Right lobe of liver (tissue), 6 donors: ENCODE measurements at places on chromosomes 2 and 18. TPM values are rescaled to one million over a fixed set of nuclear protein-coding genes. Genes with fewer than 3 reads are reported as not detected.

DNA sequence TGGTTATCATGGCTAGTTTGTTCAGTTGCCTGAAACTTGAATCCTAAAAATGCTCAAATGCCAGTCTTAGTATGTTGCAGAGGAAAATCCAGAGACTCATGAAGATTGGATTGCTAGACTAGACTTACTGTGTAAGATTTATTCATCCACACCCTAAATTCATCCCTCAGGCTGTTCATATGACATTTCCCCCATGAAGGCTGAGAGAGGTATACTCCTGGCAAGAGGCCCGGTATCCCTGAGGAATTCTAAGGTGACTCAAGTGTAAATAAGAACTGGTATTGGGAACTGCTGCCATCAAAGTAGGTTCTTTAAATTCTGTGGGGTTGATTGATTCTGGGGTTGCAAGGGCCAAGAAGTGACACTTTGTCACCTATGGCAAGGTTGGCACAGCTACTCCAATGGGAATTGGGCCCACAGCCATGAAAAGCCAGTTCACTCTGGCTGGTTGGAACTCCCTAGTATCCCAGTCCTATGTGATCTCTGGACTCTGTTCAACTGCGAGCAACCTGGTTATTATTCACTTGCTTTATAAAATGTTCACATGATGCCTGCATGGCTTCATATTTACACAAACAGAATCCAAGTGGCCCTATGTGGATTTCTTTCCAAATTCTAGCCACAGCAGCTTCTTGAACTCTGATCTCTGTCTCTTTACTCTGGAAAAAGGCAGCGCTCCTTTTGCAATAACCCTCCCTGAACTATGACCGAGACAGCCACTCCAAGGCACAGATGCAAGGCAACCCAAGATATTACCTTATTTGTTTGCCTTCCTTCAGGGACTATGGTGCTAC, 429.1 kb downstream of the CBLN2 start:
- no peaks in the 10 kb centered on the region for H3K36me3 ChIP-seq
- peak overlapping the region; percentile 44 for H3K27ac ChIP-seq
- H3K4me3 ChIP-seq = no peak overlapping the region
- peak; percentile 78 for DNase-seq

DNA sequence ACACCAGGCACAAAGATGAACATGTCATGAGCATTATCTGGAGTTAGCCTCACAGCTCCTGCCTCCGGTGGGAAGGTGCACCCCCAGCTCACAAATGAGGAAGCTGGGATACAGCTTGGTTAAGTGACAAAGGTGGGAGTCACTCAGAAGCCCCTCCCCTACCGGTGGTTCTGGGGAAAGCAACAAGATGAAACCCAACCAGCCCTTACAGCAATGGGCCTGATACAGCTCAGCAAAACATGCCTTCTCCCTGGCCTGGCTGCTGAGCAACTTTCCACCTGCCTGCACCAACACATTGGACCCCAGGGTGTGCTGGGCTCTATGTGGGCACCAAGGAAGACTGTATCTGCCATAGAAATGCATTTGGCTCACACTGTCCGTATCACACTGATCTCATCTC, 113.2 kb downstream of the GYPC start:
- H3K4me1 ChIP-seq = no peaks in the 10 kb centered on the region
- DNase-seq = no peak
- no peak overlapping the region for H3K4me3 ChIP-seq
- no peak overlapping the region for H3K27ac ChIP-seq
- no peaks in the 10 kb centered on the region for H3K36me3 ChIP-seq

- no peak overlapping the region for H3K4me3 ChIP-seq
- DNase-seq = no peak
- no peaks in the 10 kb centered on the region for H3K4me1 ChIP-seq
- no peaks in the 10 kb centered on the region for H3K36me3 ChIP-seq
Measured at GRCh38 chr18:44474591-44474990, 206.1 kb upstream of the SETBP1 start.

DNA sequence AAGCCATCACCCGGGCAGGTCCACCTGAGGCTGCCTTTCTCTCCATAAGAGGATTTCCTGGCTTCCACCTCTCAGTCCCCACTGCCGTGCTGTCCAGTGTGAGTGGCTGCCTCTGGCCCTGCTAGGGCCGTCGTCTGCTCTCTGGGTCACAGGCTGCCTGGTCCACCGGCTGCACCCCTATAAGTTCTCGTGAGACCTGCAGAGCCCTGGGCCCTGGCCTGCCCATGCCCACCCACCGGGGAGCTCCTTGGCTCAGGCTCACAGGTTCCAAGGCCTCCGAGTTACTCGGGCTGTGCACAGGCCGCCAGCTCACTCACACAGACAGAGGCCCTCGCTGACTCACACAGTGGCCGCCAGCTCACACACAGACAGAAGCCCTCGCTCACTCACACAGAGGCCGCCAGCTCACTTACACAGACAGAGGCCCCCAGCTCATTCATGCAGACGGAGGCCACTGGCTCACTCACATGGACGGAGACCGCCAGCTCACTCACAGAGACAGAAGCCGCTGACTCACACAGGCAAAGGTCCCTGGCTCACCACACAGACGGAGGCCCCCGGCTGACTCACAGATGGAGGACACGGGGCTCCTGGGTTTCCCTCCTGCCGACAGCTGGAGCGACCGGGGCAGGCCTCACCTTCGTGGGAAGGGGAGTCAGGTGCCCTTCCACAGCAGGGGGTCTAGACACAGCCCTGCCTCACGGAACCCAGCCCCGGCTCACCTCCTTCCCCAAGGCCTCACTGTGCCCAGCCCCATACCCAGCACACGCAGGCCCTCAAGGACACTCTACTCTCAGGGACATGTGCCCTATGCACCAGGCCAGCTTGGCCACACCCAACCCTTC, 334.1 kb upstream of the MYT1L start:
- no peak for DNase-seq
- no peaks in the 10 kb centered on the region for H3K36me3 ChIP-seq

GRCh38 chr2:216829533-216829932, 30.3 kb downstream of the TNP1 start:
- DNase-seq = peak; percentile 94
- no peaks in the 10 kb centered on the region for H3K27me3 ChIP-seq
- H3K4me1 ChIP-seq = no peaks in the 10 kb centered on the region
- H3K27ac ChIP-seq = peak overlapping the region; percentile 48

Gene LOXHD1
- total RNA-seq = not detected
